ENCODE measurements at places on chromosomes 7 and 10. TPM values are rescaled to one million over a fixed set of nuclear protein-coding genes. Genes with fewer than 3 reads are reported as not detected.

GRCh38 chr7:1028775-1029636, 15.3 kb upstream of the GPR146 start:
- peak overlapping the region; percentile 69 for H3K4me3 ChIP-seq
- H3K36me3 ChIP-seq, result peaks cover 7% of the 10 kb centered on the region
- H3K27ac ChIP-seq, result peak overlapping the region; percentile 76
- H3K4me1 ChIP-seq, result peaks cover 11% of the 10 kb centered on the region
- no peaks in the 10 kb centered on the region for H3K27me3 ChIP-seq
- DNase-seq, result peak; percentile 92

PHKG1 gene
- 1.1 TPM for total RNA-seq

- H3K4me3 ChIP-seq, result no peak overlapping the region
- DNase-seq, result no peak
- H3K27me3 ChIP-seq, result no peaks in the 10 kb centered on the region
- no peaks in the 10 kb centered on the region for H3K36me3 ChIP-seq
Observed at GRCh38 chr7:126658684-126659083, 594.1 kb downstream of the GRM8 start.

EN2 gene
- total RNA-seq, result 1.1 TPM

DNA sequence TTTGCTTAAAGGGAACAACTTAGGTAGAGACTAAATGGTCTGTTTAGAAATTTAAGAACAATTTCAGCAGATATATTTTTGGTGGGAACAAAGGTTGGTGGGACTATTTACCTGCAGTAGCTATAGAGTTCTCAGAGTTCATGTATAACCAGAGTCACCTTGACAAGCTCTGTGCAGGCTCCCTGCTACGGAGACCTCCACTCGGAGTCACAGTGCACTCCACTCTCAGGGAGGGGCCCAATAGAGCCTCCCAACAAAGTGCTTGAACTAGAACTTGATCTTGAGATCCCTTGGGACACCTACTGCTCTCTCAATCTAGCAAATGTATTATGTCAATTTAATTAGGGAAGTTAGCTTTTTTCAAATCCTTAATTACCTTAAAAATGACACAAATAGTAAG, 2.3 kb downstream of the MYPN start:
- no peak overlapping the region for H3K4me3 ChIP-seq
- H3K27me3 ChIP-seq, result no peaks in the 10 kb centered on the region
- H3K36me3 ChIP-seq, result no peaks in the 10 kb centered on the region
- peaks cover 8% of the 10 kb centered on the region for H3K4me1 ChIP-seq
- H3K27ac ChIP-seq, result no peak overlapping the region
- no peak for DNase-seq

DNA sequence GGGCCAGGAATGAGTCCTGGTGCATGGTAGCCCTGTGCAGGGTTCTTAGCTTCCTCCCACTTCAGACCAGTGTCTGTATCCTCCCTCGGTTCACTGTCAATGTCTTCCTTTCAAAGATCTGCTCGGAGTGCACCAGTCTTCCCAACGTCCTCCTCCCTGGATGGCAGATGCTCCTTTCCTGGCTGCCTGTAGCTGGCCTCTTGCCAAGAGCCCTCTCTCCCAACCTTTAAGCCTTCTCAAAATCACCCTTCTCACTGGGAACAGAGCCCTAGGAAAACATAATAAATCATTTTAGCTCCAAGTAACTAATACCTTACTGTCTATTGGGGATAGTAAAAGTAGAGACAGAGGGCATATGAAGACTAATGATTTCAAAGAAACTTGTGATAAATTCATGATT, 490.6 kb downstream of the CCSER2 start:
- no peaks in the 10 kb centered on the region for H3K27me3 ChIP-seq
- no peak overlapping the region for H3K27ac ChIP-seq
- DNase-seq, result no peak
- H3K4me1 ChIP-seq, result no peaks in the 10 kb centered on the region
- H3K36me3 ChIP-seq, result no peaks in the 10 kb centered on the region
